ENCODE measurements at places on chromosomes 13 and 19. TPM values are rescaled to one million over a fixed set of nuclear protein-coding genes. Genes with fewer than 3 reads are reported as not detected.

- DNase-seq: no peak
Observed at GRCh38 chr13:43564952-43565351, 221.8 kb downstream of the ENOX1 start.

Gene BRSK1
- polyA plus RNA-seq: 14.7 TPM

Gene ZNF841
- 27.5 TPM for polyA plus RNA-seq

Gene OLFM2
- 18.9 TPM for polyA plus RNA-seq

- DNase-seq: no peak
Observed at GRCh38 chr13:93771227-93771626, 544.6 kb downstream of the GPC6 start.

All from left kidney (tissue), 8 donors.